Hippocampal formation (tissue), 2 donors: ENCODE measurements at places on chromosomes 1 and 21.

DNA sequence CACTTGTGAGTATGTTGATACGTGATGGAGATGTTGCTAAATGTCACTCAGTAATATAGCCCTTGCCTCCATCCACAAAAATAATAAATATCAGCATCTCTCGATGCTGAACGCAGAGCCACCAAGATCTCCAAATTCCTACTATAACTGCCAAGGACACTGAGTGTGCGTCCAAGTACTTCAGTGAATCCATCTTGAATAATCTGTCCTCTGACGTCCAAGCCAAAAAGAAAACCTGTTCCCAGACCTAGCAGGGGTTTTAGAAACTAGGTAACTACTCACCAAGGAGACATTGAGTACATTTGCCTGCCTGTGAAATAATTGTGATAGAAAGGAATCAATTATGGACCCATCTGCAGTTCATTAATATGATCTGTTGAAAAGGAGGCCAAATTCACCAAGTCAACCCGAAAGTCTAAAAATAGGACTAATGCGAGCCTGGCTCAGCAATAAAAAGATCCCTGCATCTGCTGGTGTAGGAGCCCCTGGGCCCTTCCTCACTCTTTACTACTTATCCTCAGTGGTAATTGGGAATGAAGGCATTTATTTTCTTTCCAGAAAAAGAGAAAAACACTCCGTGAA, 226.9 kb upstream of the IRF2BP2 start:
- DNase-seq: no peak

GRCh38 chr1:12406211-12407021, 176.6 kb downstream of the VPS13D start:
- DNase-seq: peak; percentile 54

- DNase-seq: no peak
These were observed 75.0 kb downstream of the SSBP3 start for GRCh38 chr1:54331091-54331772.

GRCh38 chr21:35850029-35850428, 210.3 kb downstream of the SETD4 start:
- DNase-seq: no peak

DNA sequence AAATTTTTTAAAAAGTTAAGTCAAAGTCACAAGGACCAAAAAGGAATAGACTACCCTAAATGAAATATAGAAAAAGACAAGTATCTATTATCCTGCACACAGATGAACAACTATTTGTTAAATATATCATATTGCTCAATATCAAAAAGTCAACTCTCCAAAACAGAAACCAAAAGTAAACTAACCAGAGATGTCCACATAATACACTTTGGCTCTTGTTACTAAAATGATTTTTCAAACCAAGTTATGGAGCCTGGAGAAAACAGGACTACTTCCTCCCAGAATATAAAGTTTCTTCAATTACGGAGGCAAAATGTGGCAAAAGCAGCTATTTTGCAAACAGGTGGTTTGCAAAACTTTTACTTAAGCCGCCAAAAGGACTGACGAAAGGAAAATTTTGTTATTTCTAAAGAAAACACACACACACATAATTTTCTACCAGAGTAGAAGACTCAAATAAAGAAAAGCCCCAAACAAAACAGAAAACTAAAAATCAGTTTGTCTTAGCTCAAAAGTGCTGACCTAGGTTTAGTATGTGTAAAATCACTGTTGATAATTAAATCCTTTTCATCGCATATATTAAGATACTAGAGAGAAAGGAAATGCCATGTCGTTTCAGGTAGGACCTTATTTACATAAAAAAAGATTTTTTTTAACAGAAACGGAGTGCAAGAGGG, 1.1 kb downstream of the DPYD start:
- no peak for DNase-seq

DNA sequence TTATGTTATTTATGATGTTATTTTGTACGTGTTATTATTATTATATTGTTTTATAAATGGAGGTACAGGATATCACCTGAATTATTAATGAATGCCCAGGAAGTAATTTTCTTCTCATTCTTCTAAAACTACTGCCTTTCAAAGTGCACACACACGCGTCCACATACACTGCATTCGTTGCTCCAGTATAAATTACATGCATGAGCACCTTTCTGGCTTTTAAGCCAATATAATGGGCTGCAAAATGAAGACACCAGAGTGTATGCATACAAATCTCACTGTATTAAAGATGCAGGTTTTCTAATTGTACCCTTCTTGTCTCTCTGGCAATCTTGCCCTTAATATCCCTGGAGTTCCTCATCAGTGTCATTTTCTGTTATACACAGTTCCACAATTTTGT, 6.9 kb downstream of the RGS4 start:
- no peak for DNase-seq
